ENCODE measurements at places on chromosomes 16 and 17.

- DNase-seq, result no peak
Observed at GRCh38 chr17:62098623-62099231, 33.6 kb upstream of the MED13 start.

DNA sequence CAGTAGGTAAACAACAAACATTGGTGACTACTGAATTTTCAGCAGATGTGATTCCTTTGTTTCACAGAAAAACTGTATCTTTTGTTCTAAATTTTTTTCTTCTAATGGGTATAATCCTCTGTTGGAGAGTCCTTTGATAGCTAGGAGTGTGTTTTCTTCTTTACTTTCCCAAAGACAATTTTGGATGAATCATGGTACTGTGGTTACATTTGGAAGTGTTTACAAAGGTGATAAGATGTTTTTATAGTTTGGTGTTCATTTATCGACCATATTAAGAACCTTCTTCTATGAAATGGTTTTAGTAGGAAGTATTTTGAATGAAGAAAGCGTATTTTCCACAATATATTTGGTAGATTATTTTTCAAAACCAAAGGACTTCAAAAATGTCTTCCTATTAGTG is 333.7 kb downstream of the WWOX start:
- DNase-seq, result no peak

- DNase-seq, result no peak
Observed at GRCh38 chr16:78942625-78943245, 657.8 kb downstream of the MAF start.

DNA sequence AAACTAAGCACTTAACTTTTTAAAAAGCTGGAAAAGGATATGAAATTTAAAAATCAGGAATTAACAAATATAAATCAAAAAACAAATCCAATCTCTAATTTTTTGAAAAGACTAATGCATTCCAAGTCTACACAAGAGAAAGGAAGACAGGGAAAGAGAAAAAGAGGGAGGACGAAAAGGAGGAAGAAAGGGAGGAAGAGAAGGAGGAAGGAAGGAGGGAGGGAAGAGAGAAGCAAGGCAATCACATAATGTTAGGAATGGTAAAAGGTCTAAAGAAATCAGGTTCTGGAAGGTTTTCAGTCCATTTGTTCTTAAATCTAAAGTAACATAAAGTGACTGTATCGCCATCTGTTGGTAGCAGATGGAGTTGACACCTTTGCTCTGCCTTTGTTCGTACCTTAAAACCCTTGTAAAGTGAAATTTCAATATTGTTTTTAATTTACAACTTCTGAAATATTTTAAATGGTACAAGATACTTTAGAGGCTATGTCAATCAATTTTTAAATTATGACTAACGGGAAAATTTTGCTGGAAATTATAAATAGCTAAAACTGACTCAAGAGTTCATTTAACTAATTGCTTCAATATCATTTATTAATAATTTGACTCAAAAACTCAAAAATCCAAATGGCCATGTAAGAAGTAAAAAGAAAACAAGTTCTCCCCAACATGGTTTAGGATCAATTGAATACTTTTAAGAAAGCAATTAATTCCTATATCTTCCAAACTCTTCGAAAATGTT is 20.4 kb upstream of the CDYL2 start:
- peak; percentile 68 for DNase-seq

DNA sequence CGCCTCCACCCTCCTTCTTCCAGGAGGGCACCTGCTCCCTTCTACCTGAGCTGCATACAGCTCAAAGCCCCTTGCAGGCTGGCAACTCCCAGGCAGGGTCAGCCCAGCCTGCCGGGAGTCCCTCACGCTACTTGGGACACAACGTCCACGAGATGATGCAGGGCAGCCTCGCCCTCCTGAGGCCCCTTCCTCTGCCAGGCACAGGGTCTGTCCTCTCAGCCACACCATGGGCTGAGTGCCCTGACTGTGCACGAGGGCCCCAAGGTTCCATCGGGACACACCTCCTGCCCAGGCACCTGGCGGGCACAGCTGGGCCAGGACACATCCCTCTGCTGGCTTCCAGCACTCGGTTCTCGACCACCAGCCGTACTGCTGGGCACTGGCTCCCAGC is 30.9 kb upstream of the ZC3H18 start:
- no peak for DNase-seq

DNA sequence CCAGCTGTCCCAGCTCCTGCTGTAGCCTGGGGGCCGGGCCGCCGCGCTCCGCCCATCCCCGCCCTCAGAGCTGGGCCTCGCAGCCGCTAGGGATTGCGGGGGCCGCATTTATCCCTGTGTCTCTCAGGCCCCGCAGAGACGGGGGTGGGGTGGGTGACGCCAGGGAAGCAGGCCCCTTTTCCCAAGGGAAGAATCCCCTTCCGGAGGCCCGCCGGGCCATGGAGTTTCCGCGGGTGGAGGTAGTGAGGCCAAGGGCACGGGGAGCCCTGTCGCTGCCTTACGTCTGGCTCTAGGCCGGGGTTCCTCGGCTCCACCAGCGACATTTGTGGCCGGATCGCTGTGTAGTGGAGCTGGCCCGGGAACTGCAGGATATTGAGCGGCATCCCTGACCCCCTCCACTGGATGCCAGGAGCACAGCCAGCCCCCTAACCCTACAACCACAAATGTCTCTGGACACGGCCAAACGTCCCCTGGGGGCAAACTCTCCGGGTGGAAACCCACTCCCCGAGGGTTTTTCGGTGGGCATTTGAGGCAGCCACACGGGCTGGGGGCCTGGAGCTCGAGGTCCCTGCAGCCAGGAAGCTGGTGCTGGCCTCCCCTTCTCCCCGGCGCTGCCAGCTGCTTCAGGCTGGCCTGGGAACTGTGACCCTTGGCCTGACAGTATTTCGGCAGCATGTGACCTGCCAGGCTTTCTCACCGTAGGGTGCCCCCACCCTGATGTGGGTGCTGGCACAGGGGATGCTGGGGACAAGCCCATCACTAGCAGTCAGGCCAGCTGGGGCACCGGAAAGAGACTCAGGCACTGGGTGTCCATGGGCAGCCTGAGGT is 12.0 kb upstream of the CD300A start:
- DNase-seq, result no peak

DNA sequence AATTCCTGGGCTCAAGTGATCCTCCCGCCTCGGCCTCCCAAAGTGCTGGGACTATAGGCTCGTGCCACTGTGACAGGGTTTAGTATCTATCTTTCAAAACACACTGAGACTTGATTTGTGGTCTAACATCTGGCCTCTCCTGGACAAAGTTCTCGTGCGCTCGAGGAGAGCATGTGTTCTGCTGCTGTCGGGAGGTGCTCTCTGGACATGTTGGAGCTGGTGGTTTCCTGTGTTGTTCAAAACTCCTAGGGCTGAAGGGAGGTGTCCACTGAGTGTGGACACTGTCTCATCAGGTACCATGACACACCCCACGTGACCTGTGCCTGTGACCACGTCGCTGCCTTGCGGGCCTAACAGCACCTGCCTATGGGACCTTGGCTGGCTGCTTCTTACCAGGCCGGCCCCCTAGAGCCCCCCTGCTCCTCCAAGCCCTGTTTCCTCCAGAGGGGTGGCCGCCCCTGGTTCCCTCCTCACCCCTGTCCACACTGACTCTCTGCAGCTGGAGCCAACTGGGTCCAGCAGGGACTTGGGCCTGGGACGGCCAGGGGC is 5.6 kb downstream of the RFNG start:
- DNase-seq, result no peak

GRCh38 chr17:16676676-16677268 is 13.3 kb upstream of the CCDC144A start:
- DNase-seq, result no peak

DNA sequence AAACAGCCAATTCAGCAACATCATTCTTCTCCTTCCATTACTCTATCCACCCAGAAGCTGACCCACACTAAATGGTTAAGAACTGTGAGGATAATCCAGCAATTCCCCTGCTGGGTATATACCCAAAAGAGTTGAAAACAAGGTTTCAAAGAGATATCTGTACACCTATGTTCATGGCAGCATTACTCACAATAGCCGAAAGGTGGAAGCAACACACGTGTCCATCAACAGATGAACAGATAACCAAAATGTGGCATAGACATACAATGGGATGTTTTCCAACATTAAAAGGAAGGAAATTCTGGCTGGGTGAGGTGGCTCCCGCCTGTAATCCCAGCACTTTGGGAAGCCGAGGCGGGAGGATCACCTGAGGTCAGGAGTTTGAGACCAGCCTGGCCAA is 19.9 kb downstream of the MIS12 start:
- no peak for DNase-seq

- DNase-seq, result no peak
Observed at GRCh38 chr17:83189044-83190003, 109.9 kb downstream of the METRNL start.

Measured in LoVo (cell line).